Activated effector memory CD4-positive, alpha-beta T cell treated with anti-CD3 and anti-CD28 coated beads, Interleukin-2, amount 50 U/mL, for 16 hours (primary cell): ENCODE measurements at places on chromosomes 6 and 20.

DNA sequence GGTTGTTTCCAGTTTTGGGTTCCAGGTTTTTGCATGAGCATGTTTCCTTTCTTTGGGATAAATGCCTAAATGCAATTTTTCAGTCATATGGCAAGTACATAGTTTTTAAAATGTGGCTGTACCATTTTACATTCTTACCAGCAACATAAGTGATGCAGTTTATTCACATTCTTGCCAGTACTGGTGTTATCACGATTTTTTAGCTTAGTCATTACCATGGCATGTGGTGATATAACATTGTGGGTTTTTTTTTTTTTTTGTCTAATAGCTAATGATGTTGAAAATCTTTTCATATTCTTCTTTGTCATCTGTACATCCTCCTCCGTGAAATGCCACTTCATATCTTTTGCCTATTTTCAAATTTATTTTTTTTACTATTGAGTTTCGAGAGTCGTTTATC lies 2.9 kb upstream of the TDRD6 start:
- no peak for DNase-seq

DNA sequence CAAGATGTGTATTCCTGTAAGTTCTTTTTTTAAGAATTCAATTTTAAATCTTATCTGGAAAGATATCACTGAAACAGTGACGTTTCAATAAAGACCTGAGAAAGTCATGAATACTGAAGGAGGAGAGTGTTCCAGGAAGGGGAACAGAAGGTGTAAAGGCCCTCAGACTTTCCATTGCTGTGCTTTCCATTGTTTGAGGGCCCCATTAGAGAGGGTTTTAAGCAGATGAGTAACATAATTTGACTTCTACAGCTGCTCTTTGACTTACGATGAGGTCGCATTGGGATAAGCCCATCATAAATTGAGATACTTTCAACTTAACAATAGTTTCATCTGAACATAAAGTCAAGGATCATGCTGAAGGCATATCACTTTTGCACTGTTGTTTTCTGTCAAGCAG lies 24.7 kb downstream of the ACOT13 start:
- DNase-seq, result no peak

GRCh38 chr6:29948277-29948676 lies 5.9 kb downstream of the HLA-A start:
- no peak for DNase-seq

GRCh38 chr6:92495242-92495641 lies 924.1 kb downstream of the EPHA7 start:
- no peak for DNase-seq
